ENCODE measurements at places on chromosomes 11 and 22. TPM values are rescaled to one million over a fixed set of nuclear protein-coding genes. Genes with fewer than 3 reads are reported as not detected.
A peak's percentile ranks its signal among the peaks of the same experiment; 100 is the strongest.

DNA sequence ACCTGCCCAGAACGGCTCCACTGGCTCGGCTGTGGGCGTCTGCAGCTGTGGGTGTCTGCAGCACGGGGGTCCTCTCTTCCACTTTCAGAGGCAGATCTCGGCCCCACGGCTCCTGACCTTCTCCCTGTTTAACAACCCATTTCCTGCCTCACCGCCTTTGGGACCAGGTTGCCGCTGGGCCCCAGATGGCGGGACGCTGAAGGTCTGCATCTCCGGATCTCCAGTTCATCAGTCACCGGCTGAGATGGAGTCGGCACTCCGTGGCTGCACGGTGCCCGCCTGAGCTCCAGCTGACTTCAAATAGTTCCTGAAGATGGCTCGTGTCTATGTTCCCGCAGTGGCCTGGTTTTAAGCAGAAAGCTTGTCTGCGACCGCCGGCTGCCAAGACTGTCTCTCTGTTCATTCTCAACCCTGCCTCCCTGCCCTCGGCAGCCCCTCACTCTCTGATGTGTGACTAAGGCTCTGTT is 475.9 kb downstream of the BRD1 start:
- H3K36me3 ChIP-seq = no peaks in the 10 kb centered on the region
- DNase-seq = no peak
- H3K4me1 ChIP-seq = no peaks in the 10 kb centered on the region

DNA sequence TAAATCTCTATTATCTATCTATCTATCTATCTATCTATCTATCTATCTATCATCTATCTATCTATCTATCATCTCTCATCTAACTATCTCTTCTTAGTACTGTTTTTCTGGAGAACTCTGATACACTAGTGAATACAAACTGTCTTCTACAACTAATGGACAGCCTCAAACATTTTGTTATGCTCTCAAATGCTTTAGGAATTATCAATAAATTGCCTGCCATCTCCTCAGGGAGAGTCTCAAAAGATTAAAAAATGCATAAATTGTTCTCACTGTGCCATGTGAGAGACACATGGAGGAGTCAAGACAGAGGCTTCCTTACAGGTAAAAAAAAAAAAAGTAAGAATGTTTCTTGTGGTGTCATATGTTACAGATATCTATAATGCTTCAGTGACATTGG is at the start of gene OR8K3:
OR8K3 (plus strand) TSS at position 301 of the 400 bp plus-strand sequence. CDS start 3,163 bp downstream, outside the sequence.
- no peak for DNase-seq
- no peak within 1 kb of the TSS for H3K4me3 ChIP-seq
- no peak within 1 kb of the TSS for H3K27ac ChIP-seq
- no peaks in the 10 kb centered on the region for H3K4me1 ChIP-seq
- no peaks in the 10 kb centered on the region for H3K27me3 ChIP-seq

DNA sequence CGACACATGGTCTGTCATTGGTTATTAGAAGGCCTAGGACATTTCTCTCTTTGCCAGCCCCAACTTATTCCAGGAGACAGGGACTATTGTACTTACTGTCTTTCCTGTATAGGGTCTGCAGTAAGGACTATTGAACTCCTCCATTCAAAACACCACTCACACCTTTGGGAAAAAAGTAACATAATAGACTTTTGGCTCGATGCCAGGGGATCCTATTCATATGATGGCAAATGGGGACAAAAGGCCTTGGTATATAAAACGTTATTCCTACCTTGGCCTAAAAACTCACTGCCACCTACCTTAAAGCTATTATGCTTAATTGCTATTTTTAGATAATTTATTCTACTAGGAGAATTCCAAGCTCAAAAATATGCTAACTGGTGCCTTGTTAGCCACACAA is 6.3 kb upstream of the NDUFC2 start:
- no peak for DNase-seq
- no peaks in the 10 kb centered on the region for H3K27me3 ChIP-seq
- peaks cover 45% of the 10 kb centered on the region for H3K4me1 ChIP-seq
- no peak overlapping the region for H3K4me3 ChIP-seq

MAP6 gene
- not detected for total RNA-seq

TRAF6 gene
- total RNA-seq = 7.7 TPM

GRCh38 chr11:120259988-120260565 is 20.1 kb downstream of the POU2F3 start:
- no peak overlapping the region for H3K27ac ChIP-seq
- no peak for DNase-seq
- no peaks in the 10 kb centered on the region for H3K4me1 ChIP-seq
- no peak overlapping the region for H3K4me3 ChIP-seq
- H3K27me3 ChIP-seq = no peaks in the 10 kb centered on the region

DNA sequence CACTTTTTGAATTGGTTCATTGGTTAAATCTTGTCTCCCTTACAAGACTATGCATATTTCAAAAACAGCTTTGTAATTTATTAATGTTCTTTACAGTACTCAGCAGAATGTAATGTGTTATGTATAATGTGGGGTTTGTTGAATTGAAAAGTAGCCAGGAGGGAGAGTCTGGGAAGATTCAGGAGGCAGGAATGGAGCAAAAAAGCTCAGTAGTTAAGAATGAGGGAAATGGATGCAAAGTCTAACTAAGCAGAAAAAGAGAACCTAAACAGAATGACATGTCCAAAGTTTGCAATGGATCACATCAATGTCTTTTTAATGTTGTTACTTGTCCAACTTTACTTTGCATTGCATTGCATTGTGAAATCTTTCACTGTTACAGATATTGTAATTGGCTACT is 86.5 kb upstream of the CARD18 start:
- H3K36me3 ChIP-seq = no peaks in the 10 kb centered on the region
- no peaks in the 10 kb centered on the region for H3K4me1 ChIP-seq
- H3K27me3 ChIP-seq = no peaks in the 10 kb centered on the region
- H3K27ac ChIP-seq = no peak overlapping the region
- H3K4me3 ChIP-seq = no peak overlapping the region

GRCh38 chr11:73265278-73265810 is 6.8 kb upstream of the P2RY6 start:
- H3K36me3 ChIP-seq = no peaks in the 10 kb centered on the region
- no peaks in the 10 kb centered on the region for H3K4me1 ChIP-seq
- no peak overlapping the region for H3K4me3 ChIP-seq
- H3K27ac ChIP-seq = no peak overlapping the region

DNA sequence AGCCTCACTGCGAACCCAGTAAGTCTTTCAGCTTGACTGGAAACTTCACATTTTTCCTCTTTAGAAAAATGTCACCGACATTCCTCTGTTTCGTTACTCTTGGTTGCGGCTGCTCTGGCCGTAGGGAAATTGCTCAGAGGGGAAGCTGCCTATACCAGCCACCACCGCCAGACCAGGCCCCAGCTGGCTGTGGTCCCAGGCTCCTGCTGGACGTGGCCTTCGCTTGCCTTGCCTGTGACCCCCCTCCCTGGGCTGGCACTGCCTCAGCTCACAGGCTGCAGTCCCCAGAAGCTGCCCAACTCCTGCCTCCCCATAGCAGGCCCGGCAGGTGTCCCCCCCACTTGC is 197.8 kb downstream of the MN1 start:
- H3K36me3 ChIP-seq = no peaks in the 10 kb centered on the region
- no peak overlapping the region for H3K4me3 ChIP-seq
- no peaks in the 10 kb centered on the region for H3K27me3 ChIP-seq
- no peaks in the 10 kb centered on the region for H3K4me1 ChIP-seq

GRCh38 chr11:2989006-2989405 is 3.1 kb downstream of the NAP1L4 start:
- H3K36me3 ChIP-seq = peaks cover 45% of the 10 kb centered on the region
- peaks cover 31% of the 10 kb centered on the region for H3K4me1 ChIP-seq
- H3K27me3 ChIP-seq = no peaks in the 10 kb centered on the region
- H3K27ac ChIP-seq = 0 out of 2 replicates have a peak overlapping the region, but pooled peaks have one; percentile 2
- H3K4me3 ChIP-seq = no peak overlapping the region

GRCh38 chr11:71189768-71190315 is 62.5 kb downstream of the SHANK2 start:
- H3K27ac ChIP-seq = no peak overlapping the region
- DNase-seq = no peak
- H3K4me1 ChIP-seq = no peaks in the 10 kb centered on the region
- no peaks in the 10 kb centered on the region for H3K27me3 ChIP-seq
- H3K36me3 ChIP-seq = no peaks in the 10 kb centered on the region
- H3K4me3 ChIP-seq = no peak overlapping the region

DNA sequence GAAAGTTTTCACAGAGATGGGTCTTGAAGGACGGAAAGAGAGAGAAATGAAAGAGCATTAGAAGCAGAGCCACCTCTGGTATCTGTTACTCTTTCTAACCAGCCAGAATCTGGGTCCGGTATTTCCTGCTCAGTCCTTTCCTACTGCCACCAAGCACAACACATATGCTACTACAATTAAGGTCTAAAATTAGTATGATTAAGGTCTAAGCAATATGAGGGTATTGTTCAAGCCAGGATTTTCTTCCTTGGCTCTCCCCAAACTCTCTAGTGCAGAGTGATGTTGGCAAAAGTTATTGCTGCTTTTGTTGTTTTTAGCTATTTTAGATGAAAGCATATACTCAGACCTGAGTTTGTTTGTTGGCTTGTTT is 59.2 kb upstream of the EED start:
- no peak overlapping the region for H3K4me3 ChIP-seq
- no peaks in the 10 kb centered on the region for H3K27me3 ChIP-seq
- no peaks in the 10 kb centered on the region for H3K36me3 ChIP-seq
- peaks cover 6% of the 10 kb centered on the region for H3K4me1 ChIP-seq

RAB38 gene
- not detected for total RNA-seq

GRCh38 chr11:124633355-124633754 is 10.7 kb downstream of the TBRG1 start:
- no peak overlapping the region for H3K27ac ChIP-seq
- no peak overlapping the region for H3K4me3 ChIP-seq
- DNase-seq = no peak

TMEM132A gene
- 60.7 TPM for total RNA-seq

GRCh38 chr11:78350091-78350645 is 67.5 kb downstream of the GAB2 start:
- H3K4me1 ChIP-seq = peaks cover 8% of the 10 kb centered on the region
- no peaks in the 10 kb centered on the region for H3K36me3 ChIP-seq
- peak overlapping the region; percentile 5 for H3K4me3 ChIP-seq
- peak overlapping the region; percentile 56 for H3K27ac ChIP-seq
- peak; percentile 9 for DNase-seq

TRIM49B gene
- not detected for total RNA-seq

DNA sequence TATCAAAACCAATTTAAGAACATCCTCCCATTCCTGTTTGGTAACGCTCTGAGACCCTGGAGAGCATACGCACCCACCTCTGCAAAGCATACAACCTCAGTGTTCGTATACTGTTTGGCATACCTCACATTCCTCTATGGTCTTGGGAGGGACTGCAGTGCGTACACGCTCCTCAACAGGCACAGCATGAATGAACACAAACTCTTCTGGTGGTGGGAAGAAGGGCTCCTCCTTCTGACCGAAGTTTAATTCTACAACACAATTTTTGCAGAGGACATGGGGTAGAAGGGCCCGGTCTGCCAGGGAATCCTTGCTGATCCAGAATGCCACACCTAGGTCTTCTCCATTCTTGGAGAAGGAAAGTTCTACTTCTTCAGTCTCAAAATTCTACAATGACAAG is 5.3 kb downstream of the HNRNPUL2 start:
- no peak overlapping the region for H3K4me3 ChIP-seq
- H3K36me3 ChIP-seq = peaks cover 99% of the 10 kb centered on the region
- no peaks in the 10 kb centered on the region for H3K27me3 ChIP-seq
- no peak for DNase-seq
- no peak overlapping the region for H3K27ac ChIP-seq
- H3K4me1 ChIP-seq = peaks cover 12% of the 10 kb centered on the region

ETS1 gene
- 29.6 TPM for total RNA-seq

- H3K27ac ChIP-seq = no peak overlapping the region
- no peaks in the 10 kb centered on the region for H3K27me3 ChIP-seq
- no peak overlapping the region for H3K4me3 ChIP-seq
- no peaks in the 10 kb centered on the region for H3K36me3 ChIP-seq
Measured at GRCh38 chr11:126607776-126608541, 252.5 kb downstream of the ST3GAL4 start.

GRCh38 chr11:133147625-133148024 is 384.7 kb downstream of the OPCML start:
- no peak overlapping the region for H3K4me3 ChIP-seq
- no peaks in the 10 kb centered on the region for H3K36me3 ChIP-seq
- no peaks in the 10 kb centered on the region for H3K4me1 ChIP-seq
- H3K27ac ChIP-seq = no peak overlapping the region
- H3K27me3 ChIP-seq = no peaks in the 10 kb centered on the region

DNA sequence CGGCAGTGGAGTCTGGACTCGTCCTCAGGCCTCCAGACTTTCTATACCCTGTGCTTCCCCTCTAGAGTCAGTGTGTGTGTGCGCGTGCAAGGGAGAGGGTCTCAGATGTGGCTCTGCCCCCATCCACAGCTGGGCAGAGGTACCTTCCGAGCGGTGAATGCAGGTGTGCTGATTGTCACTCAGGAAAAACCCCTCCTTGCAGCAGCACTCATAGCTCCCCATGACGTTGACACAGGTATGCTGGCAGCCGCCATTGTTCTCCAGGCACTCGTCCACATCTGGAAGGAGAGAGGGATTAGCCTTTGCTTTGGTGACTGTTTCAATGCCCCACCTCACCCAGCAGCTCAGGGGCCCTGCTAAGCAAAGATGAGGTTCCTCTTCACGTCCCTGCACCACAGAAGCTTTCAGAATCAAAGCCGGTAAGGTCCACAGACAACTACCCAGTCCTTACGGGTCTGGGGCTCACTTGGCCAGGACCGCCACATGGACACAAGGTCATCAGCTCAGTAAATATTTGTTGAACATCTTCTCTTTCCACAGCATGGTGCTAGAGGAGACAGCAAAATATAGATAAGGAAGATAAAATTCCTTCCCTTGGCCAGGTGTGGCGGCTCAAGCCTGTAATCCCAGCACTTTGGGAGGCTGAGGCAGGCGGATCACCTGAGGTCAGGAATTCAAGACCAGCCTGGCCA is 16.9 kb downstream of the SCUBE2 start:
- H3K4me3 ChIP-seq = no peak overlapping the region
- H3K4me1 ChIP-seq = no peaks in the 10 kb centered on the region
- H3K27me3 ChIP-seq = no peaks in the 10 kb centered on the region
- DNase-seq = no peak
- no peaks in the 10 kb centered on the region for H3K36me3 ChIP-seq

KCNK4 gene
- total RNA-seq = 0.31 TPM

RAG2 gene
- not detected for total RNA-seq

DNA sequence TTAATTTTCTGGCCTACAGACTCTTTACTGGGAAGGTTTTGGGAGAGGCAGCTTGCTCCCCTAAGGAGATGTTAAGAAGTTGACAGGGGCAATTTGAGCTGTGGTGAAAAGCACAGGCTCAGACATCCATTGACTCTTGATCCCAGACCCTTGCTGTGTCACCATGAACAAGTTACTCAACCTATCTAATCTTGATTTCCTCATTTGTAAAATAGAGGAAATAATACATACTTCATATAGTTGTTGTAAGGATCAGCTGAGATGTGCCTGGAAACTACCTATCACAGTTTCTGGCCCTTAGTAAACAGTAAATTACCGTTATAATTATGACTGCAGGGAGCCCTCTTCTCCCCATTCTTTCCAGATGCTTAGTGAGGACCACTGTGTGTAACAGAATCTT is 16.6 kb upstream of the SCGB1D4 start:
- H3K36me3 ChIP-seq = no peaks in the 10 kb centered on the region
- H3K4me3 ChIP-seq = no peak overlapping the region
- DNase-seq = no peak
- no peaks in the 10 kb centered on the region for H3K4me1 ChIP-seq
- peaks cover 55% of the 10 kb centered on the region for H3K27me3 ChIP-seq

ART1 gene
- not detected for total RNA-seq

EHBP1L1 gene
- total RNA-seq = 103 TPM

- H3K27me3 ChIP-seq = no peaks in the 10 kb centered on the region
- no peak for DNase-seq
- H3K36me3 ChIP-seq = no peaks in the 10 kb centered on the region
- no peak overlapping the region for H3K4me3 ChIP-seq
- H3K27ac ChIP-seq = no peak overlapping the region
- H3K4me1 ChIP-seq = no peaks in the 10 kb centered on the region
Measured at GRCh38 chr11:77198440-77198849, 70.4 kb downstream of the MYO7A start.

GRCh38 chr11:19258641-19259230 is 18.0 kb upstream of the E2F8 start:
- H3K4me1 ChIP-seq = no peaks in the 10 kb centered on the region
- H3K36me3 ChIP-seq = no peaks in the 10 kb centered on the region
- H3K27me3 ChIP-seq = no peaks in the 10 kb centered on the region
- H3K4me3 ChIP-seq = no peak overlapping the region
